Type B pancreatic cell (in vitro differentiated cells): ENCODE measurements at places on chromosomes 16 and 17.

DNA sequence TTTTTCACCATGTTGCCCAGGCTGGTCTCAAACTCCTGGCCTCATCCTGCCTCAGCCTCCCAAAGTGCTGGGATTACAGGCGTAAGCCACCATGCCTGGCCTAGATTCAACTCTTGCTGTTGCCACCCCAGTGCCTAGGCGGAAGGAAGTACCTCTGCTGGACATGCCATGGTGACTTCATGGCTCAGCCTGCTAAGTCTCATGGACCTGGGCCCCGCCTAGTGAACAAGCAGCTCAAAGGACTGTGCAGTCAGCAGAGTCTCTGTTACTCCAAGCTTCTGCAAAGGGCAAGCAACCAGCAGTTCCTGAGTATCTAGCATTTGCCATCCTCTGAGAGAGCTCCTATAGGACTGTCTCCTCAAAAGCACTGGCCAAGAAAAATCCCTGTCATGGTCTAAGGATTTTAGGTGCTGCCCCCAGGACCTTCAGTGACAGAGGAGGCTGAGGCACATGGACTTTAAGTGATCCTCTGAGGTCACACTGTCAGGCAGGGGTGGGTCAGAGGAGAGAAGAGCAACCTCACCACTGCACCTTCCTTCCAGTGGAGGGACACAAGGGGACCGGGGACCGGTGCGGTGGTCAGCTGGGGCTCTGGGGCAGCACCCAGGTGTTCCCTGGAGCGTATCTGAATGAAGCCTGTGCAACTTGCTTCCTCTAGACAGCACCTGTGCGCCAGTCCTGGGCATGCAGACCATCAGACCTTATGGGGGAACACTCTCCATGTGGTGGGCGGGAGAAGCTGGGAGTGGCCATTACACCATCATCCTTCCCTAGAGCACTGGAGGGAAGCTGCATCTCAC, 71.3 kb downstream of the IL21R start:
- DNase-seq = no peak

GRCh38 chr16:22374311-22375116, at the start of gene CDR2:
TSS of gene CDR2 (minus strand) at chr16:22374619. CDS start at chr16:22374309, 310 bp downstream.
- peak; percentile 98 for DNase-seq

DNA sequence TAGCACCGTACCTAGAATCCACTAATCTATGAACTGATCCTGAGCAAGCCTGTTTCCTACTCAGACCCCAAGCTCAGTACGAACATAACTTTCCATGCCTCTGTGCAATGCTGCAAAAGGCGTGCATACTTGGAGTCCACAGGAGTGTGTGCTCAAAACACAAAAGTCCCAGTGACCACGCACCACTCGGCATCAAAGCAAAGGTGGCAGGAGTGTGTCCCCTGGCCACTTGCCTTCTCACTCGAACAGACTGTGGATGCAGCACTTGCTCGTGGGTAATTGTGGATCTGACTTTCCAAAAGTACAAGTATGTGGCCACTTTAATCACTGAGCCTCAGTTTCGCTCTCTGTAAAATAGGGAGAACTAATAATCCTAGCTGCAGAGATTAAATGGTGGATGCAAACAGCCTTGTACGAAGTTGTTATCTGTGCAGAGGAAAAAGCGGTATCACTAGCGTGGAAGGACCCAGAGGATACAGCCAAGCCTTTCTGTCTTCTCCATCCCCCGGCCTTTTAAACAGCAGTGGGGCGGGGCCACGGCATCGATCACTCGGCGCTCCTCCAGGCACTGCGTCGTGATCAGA, 311 bp upstream of the KDM8 start:
- no peak for DNase-seq

- DNase-seq = no peak
Observed at GRCh38 chr17:52032454-52032853, 126.1 kb downstream of the CA10 start.

DNA sequence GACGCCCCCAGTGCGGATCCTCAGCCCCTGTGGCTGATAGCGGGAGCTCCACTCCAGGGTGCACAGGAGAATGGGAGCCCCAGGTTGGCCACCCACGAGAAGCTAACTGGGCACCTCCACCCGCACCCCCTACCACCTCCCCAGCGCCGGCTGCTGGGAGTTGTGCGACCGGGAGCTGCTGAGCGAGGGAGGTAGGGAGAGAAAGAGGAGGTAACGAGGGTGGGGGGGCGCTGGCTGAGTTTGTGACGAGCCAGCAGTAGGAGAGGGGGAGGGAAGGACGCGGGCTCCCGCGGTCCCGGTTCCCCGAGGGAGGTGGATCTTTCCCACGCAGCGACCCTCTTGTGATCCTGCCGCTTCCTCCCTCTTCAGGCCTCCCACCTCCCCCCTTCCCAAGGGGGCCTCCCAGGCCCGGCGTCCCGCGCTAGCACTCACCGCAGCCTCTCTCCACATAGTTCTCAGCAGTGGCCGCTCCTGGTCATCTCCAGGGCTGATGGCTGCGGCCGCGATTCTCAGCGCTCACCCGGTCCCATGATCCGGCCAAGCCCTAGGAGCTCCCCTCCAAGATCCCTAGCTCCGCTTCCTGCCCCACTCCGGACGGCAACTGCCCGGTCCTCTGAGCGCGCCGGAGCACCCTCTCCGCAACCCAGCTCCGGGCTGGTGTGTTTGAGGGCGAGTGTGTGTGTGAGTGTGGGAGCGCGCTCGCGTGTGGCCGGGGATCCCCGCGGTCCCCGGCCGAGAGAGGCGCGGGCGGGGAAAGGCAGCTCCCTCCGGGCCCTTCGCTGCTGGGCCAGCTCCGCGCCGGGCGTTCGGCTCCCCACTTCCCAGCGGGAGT, at the start of gene GRIN2A:
GRIN2A (minus strand) TSS at position 207 of the 832 bp plus-strand sequence. CDS start 2,017 bp downstream, outside the sequence.
- peak; percentile 69 for DNase-seq

DNA sequence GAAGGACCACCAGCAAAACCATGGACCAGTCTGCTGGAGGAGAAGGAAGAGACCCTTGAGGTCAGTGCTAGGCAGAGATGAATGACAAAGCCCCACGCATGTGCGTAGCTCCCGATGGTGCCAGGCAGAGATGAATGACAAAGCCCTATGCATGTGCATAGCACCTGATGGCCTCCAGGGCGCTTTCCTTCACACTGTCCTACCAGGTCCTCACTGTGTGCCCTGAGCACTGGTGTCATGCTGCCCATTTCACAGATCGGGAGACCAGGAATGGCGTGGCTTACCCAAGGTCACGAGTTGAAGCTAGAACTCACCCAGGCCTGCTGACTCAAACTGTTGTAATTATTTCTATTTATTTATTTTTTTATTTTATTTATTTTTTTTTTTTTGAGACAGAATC, 149.6 kb downstream of the KATNIP start:
- DNase-seq = no peak

GRCh38 chr17:9150446-9151090, 129.3 kb downstream of the NTN1 start:
- DNase-seq = no peak

- no peak for DNase-seq
Observed at GRCh38 chr16:22192261-22193062, 13.6 kb upstream of the EEF2K start.

DNA sequence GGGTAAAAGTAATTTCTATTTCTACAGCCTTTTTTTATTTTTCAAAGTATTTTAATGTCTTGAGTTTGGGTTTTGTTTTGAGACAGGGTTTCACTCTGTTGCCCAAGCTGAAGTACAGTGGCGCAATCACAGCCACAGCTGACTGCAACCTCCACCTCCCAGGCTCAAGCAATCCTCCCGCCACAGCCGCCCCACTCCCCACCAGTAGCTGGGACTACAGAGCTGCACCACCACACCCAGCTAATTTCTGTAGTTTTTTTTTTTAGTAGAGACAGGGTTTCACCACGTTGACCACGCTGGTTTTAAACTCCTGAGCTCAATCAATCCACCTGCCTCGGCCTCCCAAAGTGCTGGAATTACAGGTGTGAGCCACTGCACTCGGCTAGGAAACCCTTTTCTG, 44.0 kb downstream of the TUBD1 start:
- no peak for DNase-seq

DNA sequence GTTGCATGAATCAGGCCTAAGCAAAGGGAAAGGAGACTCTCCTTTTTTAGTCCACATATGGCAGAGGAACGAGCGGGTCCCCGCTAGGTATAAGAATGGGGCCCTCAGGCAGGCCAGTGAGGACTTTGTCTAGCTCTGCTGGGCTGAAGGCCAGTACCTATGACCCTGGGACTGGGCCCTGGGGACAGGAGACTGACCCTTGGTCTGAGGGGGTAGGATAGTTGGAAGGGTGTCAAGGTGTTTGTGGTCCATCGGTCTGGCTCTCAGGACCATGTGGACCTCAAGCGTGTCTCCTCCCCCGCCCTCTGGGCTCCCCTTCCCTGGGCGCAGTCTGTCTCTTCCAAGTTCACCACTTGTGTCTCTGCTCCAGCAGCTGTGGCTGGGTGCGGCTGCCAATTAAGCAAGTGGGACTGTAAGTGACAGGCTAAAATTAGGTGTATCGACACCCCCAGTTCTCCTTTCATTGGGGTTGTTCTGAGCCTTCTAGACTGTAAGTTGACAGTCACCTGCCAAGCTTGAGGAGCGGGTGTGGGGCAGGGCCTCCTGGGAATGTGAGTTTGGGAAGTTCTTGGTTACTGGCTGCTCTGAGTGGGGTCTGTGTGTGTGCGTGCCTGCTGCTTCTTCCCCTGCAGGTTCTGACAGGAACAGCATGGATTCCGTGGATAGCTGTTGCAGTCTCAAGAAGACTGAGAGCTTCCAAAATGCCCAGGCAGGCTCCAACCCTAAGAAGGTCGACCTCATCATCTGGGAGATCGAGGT, 24.5 kb downstream of the AKAP1 start:
- DNase-seq = no peak

DNA sequence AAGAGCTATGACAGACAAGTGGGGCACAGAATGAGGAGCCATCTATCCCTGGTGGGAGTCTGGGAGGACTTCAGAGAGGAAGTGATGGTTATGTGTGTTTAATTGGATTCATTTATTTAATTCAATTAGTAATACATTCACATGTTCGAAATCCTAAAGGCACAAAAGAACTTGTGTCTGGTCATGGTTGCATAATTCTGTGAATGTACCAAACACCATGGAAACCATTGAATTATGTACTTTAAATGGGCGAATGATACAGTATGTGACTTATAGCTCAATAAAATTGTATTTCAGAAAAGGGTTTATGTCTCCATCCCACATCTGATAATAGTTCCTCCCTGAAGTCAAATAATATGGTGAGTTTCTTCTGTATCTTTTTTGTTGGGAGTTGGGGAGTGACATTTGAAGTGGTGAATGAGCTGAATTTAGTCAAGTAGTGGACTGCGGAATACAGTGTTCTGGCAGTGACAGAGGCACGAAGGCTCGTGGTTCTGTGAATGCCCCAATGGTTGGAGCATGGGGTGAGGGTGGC, 19.8 kb upstream of the G6PC1 start:
- no peak for DNase-seq

DNA sequence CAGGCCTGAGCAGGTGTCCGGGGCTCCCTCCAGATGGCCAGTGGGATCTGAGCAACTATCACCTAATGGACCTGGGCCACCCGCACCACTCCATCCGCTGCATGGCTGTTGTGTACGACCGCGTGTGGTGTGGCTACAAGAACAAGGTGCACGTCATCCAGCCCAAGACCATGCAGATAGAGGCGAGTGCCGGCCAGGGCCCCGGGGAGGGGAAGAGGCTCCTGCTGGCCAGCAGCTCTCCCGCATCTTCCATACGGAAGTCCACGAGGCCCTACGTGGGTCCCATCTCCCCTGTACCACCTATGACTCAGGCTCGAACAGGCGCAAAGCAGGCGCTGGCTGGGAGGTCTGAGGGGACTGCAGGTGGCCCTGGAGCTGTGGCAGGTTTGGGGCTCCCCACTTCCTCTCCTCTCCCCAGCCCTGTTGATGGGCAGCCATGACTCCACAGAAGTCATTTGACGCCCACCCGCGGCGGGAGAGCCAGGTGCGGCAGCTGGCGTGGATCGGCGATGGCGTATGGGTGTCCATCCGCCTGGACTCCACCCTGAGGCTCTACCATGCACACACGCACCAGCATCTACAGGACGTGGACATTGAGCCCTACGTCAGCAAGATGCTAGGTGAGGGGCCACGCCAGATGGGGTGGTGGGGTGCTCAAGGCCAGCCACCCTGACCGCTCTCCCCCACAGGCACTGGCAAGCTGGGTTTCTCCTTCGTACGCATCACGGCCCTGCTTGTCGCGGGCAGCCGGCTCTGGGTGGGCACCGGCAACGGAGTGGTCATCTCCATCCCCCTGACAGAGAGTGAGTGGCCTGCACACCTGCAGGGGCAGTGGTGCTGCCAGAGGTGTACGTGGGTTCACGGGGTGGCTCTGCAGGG, 4.0 kb downstream of the NME3 start:
- DNase-seq = no peak

DNA sequence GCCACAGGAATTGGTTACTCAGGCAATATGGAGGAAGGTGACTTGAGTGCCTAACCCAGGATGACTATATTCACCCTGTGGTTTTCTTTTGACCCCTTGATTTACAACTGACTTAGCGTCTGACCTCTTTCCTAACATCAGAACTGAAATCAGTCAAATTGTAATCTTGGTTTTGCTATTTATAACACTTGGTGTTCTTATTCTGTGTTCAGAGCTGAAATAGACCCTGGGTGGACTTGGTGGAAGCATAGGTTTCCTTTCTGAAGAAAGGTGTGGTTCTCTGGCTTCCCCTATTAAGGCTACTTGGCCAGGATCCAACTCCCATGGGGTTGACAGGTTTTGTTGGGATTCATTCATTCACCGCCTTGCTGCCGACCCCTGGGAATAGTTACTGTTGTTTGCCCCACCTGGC, 80.8 kb downstream of the CLEC16A start:
- no peak for DNase-seq

- no peak for DNase-seq
Observed at GRCh38 chr16:12090151-12090530, 113.6 kb downstream of the SNX29 start.

GRCh38 chr17:81960130-81960958, 643 bp downstream of the NOTUM start:
- peak; percentile 71 for DNase-seq

- DNase-seq = no peak
Observed at GRCh38 chr16:69143116-69143515, 10.7 kb downstream of the UTP4 start.

GRCh38 chr17:21247552-21248258, 5.5 kb downstream of the NATD1 start:
- no peak for DNase-seq

GRCh38 chr16:16051132-16051531, 101.7 kb downstream of the ABCC1 start:
- DNase-seq = no peak

DNA sequence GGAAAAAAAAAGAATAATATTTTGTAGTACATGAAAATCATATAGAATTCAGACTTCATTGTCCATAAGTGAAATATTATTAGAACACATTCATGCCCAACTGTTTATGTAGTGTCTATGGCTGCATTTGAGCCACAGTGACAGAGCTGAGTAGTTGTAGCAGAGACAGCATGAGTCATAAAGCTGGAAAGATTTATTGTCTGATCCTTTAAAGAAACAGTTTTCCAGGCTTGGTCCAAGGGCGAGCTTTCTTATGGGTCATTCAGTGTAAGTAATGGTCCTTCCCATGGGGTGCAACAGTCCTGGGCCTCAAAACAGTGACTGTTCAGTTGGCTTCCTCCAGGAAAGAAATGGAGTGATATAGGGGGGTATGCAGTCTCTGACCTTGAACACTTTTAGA, 260.2 kb downstream of the HS3ST4 start:
- DNase-seq = no peak

- DNase-seq = no peak
Observed at GRCh38 chr17:59441464-59442096, 110.1 kb downstream of the YPEL2 start.
